ENCODE measurements at places on chromosomes 7 and 10.

DNA sequence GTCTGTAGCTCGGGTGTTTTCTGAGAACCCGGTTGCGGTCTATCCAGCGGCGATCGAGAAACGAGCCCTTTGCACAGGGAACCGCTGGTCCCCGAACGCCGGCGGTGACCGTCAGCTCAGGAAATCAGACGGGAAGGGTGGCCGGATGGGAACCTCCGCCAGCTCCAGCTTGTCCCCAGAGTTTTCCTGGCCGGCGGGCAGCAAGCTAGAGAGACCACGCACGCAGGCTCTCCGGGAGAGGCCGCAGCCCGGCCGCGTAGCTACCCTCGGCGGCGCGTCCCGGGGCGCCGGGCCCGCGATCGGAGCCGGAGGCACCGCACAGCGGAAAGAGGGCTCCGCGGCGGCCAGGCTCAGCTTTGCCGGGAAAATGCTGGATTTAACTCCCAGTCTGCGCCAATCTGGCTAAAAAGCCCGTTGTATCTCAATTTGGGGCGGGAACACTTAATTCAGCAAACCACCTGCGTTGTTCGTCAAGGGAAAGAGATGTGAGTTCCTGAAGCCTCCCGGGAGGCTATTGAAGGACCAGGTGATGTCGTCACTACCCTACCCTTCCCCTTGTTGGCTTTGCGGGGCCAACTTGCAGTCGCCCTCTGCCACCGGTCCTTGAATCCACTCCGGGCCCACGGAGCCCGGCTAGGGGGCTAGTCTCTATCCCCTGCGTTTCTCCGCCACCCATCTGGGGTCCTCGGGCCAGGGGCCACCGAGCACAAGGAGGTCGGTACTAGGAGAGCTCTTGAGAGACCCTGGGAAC, 859 bp upstream of the CH25H start:
- DNase-seq, result peak; percentile 87

- DNase-seq, result no peak
Measured at GRCh38 chr7:125126376-125126775, 196.8 kb upstream of the POT1 start.

- no peak for DNase-seq
Measured at GRCh38 chr10:104437226-104437625, 83.6 kb downstream of the CFAP58 start.

- no peak for DNase-seq
Measured at GRCh38 chr10:25766687-25767221, 167.3 kb upstream of the MYO3A start.
